ENCODE measurements at places on chromosomes 6 and 20.
A peak's percentile ranks its signal among the peaks of the same experiment; 100 is the strongest.

DNA sequence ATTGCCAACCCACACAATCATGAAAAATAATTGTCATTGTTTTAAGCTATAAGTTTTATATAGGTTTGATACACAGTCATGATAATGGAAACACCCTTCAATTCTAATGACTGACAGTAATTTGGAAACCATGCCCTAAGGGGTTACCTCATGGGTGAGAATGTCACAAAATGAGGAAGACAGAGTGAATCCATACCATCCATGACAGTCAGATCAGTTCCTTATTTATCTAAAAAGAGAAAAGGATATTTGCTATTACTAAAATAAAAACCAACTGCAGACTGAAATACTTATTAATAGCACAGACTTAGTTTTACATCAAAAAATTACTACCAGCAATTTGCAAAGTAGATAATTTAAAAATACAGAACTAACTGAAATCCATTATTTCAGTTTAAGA, 437.8 kb downstream of the UTRN start:
- no peak for DNase-seq

DNA sequence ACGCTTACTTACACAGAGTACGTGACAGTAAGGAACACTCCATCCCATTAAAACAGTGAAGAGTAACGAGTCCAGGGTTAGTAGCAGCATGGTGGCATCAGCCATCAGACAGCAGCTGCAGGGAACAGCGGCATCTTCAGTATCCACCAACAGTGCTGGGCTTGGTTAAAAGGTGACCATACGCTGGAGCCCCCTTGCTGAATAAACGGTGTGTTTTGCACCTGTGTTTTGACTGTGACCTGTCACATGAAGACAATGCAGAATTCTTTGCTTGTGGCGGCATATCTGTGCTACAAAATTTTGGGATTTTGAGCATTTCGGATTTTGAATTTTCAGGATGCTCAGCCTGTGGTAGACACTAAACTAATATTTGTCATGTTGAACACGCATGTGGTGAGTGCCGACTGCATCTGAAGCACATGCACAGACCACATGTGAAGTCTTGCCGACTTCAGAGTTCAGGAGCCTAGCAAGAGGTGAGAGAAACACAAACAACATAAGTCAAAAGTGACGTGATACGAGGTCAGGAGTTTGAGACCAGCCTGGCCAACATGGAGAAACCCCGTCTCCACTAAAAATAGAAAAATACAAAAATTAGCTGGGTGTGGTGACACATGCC, 69.3 kb upstream of the FRMD1 start:
- no peak for DNase-seq

- DNase-seq = no peak
Observed at GRCh38 chr6:49526598-49526997, 23.9 kb upstream of the C6orf141 start.

- no peak for DNase-seq
Observed at GRCh38 chr6:10451828-10452509, 37.1 kb upstream of the TFAP2A start.

DNA sequence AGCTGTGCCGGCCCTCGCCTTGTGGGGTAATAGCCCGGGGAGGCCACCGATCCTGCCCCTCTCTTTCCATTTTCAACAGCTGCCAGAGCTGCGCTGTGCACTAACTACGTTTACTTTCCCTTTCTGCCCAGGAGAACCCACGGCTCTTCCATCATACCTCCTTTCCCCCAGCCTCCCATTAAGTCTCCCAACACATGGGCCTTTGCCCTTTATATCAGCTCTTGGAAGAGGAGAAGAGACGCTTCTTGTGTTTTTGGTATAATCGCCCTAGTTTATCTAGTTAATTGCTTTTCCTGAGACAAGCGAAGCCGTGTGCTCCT, 637 bp downstream of the UBR2 start:
- DNase-seq = no peak

DNA sequence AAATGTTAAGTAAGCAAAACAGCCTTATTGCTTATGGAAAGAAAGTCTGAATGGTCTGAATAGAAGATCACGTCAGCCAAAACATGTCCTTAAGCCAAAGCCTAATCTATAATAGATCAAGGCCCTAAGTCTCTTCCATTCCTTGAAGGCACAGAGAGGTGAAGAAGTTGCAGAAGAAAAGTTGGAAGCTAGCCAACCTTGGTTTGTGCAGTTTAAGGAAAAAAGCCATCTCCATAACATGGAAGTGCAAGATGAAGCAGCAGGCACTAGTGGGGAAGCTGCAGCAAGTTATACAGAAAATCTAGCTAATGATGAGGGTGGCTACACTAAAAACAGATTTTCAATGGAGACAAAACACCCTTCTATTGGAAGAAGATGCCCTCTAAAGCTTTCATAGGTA, 29.1 kb downstream of the LRRN4 start:
- no peak for DNase-seq

DNA sequence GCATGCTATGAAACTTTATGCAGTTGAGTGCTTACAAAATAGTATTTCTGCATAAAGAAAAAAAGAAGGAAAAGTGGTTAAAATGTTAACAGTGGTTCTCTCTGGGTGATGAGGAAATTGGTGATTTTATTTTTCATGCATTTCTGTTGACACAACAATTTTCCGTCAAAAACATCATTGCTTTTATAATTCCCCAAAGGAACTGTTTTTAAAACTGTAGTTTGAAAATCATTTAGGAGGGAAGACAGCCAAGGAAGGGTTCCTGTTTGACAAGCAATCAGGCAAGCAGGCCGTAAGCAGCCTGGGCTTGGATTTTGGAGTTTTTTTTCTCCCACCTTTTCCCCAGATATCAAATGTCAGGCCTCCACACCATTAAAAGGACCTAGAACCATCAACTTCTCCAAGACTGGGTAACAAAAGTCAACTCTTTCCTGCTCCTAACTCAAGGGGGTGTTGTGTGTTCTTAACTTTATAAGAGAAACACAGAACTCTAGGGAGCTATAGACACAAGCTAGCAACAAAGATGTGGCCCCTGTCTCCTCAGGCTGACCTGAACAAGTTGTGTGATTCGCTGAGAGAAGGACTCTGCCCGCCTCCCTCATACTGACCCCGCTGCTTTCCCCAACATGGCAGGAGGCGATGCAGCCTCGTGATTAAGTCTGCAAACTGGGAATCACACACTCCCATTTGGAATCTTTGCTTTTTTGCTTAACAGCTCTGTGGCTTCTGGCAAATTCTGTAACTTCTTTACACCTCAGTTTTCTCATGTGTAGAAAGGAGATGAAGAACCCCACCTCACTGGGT, 146.6 kb downstream of the BCAS1 start:
- no peak for DNase-seq

- no peak for DNase-seq
Observed at GRCh38 chr6:56032715-56033260, 157.4 kb upstream of the BMP5 start.

DNA sequence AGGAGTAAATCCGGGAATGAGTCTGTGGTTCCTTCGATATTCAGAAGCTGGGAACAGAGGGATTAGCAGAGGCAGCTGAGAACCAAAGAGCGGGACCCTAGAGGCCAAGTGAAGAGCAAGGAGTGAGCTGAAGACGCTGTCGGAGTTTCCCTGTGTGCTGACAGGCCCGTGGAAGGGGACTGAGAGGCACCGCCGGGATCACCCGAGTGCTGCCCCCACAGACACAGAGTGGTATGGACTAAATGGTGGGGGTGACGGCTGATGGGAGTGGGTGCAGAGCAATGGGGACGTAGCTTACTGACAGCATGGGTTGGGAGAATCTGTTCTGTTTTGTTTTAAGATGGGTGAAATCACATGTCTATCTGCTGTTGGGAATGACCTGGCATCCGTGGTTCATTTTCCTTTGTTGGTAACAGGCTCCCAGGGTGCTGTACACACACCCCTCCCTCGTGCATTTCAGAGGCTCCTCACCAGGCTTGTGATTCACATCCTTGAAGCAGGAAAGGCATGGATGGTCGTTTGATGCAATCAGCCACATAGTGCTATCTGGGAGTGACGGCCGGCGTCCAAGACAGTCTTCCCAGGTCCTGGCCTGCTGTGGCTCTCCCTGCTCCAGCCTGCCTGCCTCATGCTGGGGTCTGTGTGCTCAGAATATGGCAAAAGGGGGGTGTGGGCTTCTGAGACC, 97.4 kb downstream of the THBS2 start:
- no peak for DNase-seq

DNA sequence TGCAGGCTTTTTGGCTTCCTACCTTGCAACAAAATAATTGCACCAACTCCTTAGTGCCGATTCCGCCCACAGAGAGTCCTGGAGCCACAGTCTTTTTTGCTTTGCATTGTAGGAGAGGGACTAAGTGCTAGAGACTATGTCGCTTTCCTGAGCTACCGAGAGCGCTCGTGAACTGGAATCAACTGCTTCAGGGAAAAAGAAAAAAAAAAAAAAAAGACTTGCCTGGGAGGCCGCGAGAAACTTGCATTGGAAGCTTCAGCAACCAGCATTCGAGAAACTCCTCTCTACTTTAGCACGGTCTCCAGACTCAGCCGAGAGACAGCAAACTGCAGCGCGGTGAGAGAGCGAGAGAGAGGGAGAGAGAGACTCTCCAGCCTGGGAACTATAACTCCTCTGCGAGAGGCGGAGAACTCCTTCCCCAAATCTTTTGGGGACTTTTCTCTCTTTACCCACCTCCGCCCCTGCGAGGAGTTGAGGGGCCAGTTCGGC, 420 bp downstream of the SOX4 start:
- DNase-seq = peak; percentile 15

GRCh38 chr6:112603726-112604125, 256.6 kb downstream of the RFPL4B start:
- DNase-seq = no peak

GRCh38 chr6:118705544-118706491, 54.4 kb upstream of the CEP85L start:
- DNase-seq = peak; percentile 33

- no peak for DNase-seq
Observed at GRCh38 chr6:145017516-145017915, 717.8 kb downstream of the EPM2A start.

GRCh38 chr6:45447716-45448115, 70.0 kb upstream of the SUPT3H start:
- DNase-seq = no peak

DNA sequence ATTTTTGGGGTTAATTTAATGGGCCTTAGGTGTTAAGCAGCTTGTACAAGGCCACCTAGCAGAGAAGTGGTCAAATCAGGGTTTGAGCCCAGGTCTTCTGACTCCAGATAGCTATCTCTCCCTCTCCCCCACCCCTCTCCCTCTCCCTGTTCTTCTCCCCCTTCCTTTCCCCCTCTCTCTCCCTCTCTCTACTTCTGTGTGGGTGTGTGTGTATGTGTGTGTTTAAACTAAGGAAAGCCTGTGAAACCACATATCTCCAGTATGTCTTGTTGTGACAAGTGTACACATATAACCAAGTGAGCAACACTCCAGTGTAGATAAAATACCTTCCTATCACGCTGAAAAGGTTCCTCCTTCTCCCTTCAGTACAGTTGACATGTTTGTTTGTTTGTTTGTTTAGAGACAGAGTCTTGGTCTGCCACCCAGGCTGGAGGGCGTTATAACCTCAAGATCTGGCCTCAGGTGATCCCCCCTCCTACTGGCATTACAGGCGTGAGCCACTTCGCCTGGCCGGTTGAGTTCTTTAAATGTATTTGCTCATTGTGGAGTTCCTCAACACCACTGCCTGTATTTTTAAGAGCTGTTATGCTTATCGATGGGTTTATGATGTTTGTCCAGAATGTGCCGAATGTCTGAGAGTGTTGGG, 140.4 kb downstream of the JARID2 start:
- DNase-seq = no peak

DNA sequence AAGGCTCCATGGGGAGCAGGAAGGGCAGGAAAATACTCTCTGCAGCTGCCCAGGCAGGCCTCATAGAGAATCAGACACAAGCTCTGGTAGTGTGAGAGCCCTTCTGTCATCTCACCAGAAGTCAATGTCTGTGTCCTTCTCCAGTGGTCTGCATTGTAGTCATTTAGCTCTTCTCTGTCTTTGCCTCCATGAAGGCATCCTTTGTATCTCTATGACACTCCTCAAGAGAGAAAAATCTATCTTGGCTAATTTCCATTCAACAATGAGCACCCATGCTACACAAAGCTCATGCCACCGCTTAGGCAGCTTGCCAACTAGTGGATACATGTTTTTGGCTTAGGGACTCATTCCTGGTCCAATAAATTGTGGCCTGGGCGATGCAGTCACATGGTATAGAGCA, 92.1 kb downstream of the RNF217 start:
- no peak for DNase-seq

- DNase-seq = no peak
Observed at GRCh38 chr6:9233686-9234085, 798.3 kb upstream of the SLC35B3 start.

DNA sequence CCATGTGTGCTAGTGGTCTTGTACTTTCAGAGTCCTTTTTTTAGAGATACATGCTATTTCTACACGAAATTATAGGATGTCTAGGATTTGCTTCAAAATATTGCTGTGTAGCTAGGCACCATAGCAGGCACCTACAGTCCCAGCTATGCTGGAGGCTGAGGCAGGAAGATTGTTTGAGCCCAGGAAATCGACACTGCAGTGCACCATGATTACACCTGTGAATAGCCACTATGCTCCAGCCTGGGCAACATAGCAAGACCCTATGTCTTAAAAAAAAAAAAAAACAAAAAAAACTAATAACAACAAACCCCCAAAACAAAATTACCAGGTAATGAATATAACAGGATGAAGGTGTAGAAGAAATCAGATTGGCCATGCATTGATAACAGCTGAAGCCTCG, 121.7 kb downstream of the NFATC2 start:
- DNase-seq = no peak

DNA sequence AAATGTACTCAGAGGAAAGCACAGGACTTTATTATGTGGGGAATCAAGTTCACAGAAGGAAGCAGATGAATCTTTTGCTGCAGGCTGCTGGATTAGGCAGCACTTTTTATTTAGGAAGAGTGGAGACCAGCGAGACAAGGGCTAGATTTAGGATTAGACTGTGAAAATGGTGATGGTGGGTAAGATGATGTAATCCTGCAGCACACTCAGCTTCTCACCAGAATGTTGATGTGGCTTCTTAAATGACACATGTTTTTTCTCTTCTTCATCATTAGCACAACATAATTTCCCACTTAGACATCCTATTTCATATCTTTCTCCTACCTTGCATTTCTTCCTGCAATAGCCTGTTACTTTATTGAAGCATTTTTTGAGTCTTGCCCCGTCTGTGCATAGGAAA, 1.8 kb downstream of the DEFB128 start:
- no peak for DNase-seq

GRCh38 chr6:5103250-5103649, 18.1 kb downstream of the PPP1R3G start:
- DNase-seq = no peak

- no peak for DNase-seq
Observed at GRCh38 chr20:37240337-37241067, 21.1 kb downstream of the GHRH start.

DNA sequence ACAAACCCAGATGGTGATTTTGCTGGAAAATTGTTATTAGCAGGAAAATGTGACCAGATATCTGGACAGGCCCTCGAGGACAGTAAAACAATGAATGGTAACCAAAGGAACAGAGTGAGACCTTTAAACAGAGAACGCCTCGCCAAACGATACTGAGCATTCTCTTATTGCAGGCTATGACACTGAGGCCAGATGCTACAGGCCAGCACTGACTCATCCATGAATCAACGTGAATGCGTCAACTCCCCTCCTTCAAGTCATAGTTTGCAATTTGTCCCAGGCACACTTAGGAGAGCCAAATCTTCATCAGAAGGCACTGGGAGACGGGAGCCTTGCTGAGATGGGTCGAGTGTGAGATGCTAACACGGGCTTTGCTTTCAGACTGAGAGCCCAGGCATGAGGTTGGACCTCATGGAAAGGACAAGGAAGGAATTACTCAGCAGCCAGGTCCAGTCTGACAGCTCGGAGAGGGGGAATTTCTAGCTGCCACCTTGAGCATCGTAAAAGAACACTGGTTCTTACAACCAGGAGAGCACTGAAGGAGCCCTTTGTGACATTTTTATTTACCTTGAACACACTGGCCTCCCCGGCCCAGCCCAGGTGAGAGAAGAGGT, 60.7 kb downstream of the BMP7 start:
- DNase-seq = no peak
